ENCODE measurements at places on chromosomes 7 and 10. TPM values are rescaled to one million over a fixed set of nuclear protein-coding genes. Genes with fewer than 3 reads are reported as not detected.

NAT16 gene
- not detected for total RNA-seq

C10orf105 gene
- total RNA-seq = not detected

TMEM168 gene
- 15.6 TPM for total RNA-seq

C7orf57 gene
- 0.64 TPM for total RNA-seq

SLC13A1 gene
- not detected for total RNA-seq

CDK13 gene
- total RNA-seq = 68.1 TPM

PPP1R17 gene
- not detected for total RNA-seq

CREB5 gene
- 28.7 TPM for total RNA-seq

NPSR1 gene
- total RNA-seq = not detected

LIMK1 gene
- 64.8 TPM for total RNA-seq

NKX2-3 gene
- total RNA-seq = not detected

GLRX3 gene
- total RNA-seq = 100.0 TPM

- no peak for DNase-seq
Measured at GRCh38 chr10:78691301-78692030, 377.3 kb upstream of the ZMIZ1 start.

DNA sequence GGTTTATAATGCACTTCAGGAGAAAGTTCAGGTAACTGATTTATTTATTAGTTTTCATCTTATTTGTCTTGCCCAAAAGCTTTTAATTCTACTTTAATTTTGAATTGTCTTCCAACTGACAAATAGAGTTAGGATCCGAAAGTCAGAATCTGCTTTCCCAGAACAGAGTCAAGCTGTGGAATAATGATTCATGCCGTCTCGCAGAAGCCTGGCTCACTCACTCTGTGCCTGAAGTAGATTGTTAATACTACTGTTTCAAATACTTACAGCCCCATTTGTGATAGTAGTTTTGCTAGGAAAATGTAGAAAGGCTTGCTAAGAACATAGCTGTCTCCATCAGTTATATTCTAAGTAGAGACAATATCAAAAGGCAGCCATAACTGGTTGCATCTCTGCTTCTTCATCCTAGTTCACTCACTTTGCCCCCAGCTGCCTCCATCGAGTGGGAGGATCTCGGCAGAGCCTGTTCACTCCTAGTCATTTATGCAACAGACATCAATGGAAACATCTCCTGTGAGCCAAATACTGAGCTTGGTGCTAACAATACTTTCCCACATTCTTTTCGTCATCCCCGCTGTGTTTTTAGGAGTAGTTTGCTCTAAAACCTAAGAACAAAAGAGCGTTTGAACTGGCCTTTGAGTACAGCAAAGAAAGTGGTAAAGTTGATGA is 28.0 kb downstream of the ABRAXAS2 start:
- no peak for DNase-seq

- peak; percentile 14 for DNase-seq
Measured at GRCh38 chr7:132783824-132784223, 207.6 kb upstream of the PLXNA4 start.

GRCh38 chr7:42193471-42194129 is 43.4 kb downstream of the GLI3 start:
- no peak for DNase-seq

GRCh38 chr7:139034855-139035585 is 822 bp downstream of the ZC3HAV1L start:
- DNase-seq = no peak

- DNase-seq = no peak
Measured at GRCh38 chr7:24889611-24890010, 90.4 kb downstream of the OSBPL3 start.

GRCh38 chr7:24733414-24734060 is 23.7 kb downstream of the GSDME start:
- no peak for DNase-seq

DNA sequence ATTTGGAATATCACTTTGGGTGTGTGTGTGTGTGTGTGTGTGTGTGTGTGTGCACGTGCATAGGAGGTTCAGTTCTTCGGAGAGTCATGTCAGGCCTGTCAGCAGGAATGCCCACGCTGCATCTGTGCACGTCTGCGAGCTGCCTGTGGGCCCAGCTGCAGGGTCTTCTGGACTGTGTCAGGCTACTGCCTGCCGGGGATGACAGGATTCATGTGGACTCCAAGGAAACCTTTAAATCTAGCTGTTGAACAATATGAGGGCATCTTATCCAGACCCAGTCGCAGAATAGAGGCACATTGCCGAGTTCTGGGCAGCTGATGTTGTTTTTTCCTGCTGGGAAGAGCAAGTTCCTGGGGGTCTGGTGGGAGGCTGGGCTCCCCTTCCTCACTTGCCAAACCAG is 19.0 kb downstream of the AQP1 start:
- no peak for DNase-seq

GRCh38 chr10:13526948-13527863 is 1.6 kb downstream of the BEND7 start:
- peak; percentile 63 for DNase-seq

- DNase-seq = no peak
Measured at GRCh38 chr7:2019461-2019710, 213.4 kb downstream of the MAD1L1 start.

- DNase-seq = no peak
Measured at GRCh38 chr7:39691821-39692220, 68.4 kb downstream of the RALA start.

- DNase-seq = no peak
Measured at GRCh38 chr7:112509402-112509801, 28.6 kb downstream of the LSMEM1 start.

- DNase-seq = no peak
Measured at GRCh38 chr7:141190495-141190894, 116.6 kb downstream of the TMEM178B start.

DNA sequence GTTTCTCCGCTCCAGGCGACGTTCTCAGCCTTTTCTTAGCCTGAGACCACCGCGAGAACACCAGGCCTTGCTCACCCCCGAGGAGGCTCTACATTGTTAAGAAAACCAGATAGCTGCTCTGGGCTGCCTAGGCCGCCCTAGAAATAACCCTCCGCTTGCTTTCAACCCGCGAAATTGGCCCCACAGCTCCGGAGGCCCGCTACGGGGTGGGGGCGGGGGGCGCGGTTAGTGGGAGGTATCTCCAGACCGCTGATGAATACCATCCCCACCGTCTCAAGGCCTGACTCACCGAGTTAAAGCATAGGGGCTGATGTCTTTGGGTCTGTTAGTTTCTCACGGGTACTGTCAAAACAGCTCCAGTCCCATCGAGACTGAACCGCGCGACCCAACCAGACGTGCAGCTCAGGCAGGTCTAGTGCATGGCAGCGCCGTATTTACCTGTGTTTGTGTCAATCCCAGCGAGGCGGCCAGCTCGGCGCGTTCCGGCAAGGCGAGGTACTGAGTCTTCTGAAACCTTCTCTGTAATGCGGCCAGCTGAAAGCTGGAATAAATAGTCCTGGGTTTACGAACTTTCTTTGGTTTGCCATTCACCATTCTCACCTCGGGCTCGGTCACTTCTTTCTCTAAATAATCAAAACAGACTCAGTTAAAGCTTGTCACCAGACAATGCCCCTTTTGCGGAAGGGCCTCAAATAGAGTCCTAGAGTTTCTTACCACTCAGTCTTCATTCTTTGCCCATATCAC is 2.7 kb downstream of the DLX5 start:
- DNase-seq = no peak

- DNase-seq = no peak
Measured at GRCh38 chr7:112537822-112538387, 57.1 kb downstream of the LSMEM1 start.

DNA sequence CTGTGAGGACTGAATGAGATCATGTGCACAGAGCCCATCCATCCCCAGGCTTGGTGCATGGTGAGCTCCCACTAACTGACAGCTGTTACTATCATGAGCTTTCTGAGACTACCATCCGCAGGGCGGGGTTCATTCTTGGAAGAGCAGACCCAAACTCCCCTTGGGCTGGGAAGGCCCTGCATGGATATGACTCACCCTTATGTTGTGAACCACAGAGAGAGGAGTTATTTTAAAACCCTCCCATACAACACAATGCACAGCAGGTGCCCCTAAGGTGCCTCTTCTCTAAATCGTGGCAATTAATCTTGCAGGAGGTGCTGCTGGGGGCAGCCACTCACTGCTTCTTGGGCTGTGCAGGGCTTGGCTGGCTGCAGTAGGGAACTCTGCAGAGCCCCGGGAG is 219.1 kb downstream of the GFRA1 start:
- DNase-seq = no peak

GRCh38 chr7:125033506-125033905 is 103.9 kb upstream of the POT1 start:
- DNase-seq = no peak

GRCh38 chr7:107387573-107388219 is 82.2 kb upstream of the GPR22 start:
- DNase-seq = no peak

GRCh38 chr10:116241642-116242410 is 31.2 kb downstream of the GFRA1 start:
- DNase-seq = no peak

GRCh38 chr7:69095649-69096048 is 502.6 kb upstream of the AUTS2 start:
- DNase-seq = no peak

DNA sequence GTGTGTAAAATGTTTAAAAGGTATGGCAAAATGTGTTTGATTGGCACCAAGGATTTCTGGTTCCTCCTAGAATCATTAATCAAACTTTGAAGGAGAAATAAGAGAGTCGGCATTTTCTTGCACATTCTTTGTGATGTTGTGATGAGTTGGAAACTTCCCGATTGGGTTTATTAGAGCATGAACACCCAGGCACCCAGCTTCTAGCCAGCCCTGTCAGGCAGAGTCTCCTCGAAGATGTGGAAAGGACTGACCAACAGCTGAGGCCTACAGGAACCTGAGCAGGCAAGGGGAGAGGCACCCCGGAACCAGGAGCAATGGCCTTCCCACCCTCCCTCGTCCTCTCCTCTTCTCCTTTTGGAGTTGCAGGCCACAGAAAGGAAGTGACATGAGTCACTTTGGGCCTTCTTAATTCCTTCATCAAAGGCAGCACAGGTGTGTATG is 68.7 kb downstream of the EGFR start:
- DNase-seq = no peak

DNA sequence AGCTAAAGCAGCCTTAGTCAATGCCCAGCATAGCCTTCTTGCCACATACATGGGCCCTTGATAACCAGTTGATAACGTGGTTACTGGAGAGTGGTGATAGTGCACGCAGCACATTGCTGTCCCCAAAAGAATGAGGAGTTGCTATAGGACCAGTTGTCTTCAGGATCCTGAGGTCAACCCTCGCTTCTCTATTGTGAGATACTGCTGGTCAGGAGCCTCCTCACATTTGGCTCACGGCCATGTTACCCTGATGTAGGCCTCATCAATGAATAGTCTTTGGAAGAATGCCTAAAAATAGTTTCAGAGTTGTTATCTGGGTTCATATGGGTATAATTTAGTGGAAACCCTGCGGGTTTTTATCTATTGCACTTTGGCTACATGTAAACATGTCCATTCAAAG is 230.7 kb downstream of the VTI1A start:
- DNase-seq = no peak

- DNase-seq = no peak
Measured at GRCh38 chr7:71775648-71776047, 636.5 kb downstream of the CALN1 start.

DNA sequence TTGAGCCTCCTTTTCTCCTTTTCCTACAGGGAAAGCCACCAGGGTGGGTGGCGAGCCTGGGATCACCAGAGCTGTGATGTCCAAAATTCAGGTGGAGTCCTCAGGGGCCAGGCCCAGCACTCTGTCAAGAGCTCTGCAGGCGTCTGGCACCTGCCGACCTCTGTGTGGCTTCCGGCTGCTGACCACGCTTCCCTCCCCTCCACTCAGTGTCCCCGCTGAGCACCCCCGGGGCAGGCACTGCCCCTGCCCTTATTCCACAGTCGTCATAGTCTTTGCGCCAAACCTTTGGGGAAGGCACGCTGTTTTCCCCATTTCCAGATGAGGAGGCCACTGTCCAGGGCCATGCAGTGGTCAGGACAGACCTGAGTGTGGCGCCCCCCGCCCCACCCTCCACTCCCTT is 7.5 kb downstream of the MTG1 start:
- DNase-seq = no peak

DNA sequence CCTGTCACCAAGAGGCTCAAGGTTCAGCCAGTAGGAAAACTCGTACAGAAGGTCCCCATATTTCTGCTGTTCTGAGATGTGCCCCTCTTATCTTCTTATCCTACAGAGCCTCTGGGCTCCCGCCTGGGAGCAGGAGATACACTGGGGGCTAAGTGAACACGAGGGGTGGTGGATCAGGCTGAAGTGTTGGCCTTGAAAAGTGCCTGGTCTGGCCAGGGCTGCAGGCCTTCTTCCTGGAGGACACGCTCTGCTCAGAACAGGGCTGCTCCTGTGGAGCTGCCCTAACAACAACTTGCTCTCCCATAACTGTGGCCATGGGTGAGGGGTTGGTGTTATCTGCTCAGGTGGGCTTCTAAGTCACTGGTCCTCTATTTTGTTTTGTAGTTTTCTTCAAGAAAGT is 33.7 kb downstream of the C10orf120 start:
- DNase-seq = no peak

- DNase-seq = no peak
Measured at GRCh38 chr7:115019882-115020605, 98.2 kb downstream of the MDFIC start.

DNA sequence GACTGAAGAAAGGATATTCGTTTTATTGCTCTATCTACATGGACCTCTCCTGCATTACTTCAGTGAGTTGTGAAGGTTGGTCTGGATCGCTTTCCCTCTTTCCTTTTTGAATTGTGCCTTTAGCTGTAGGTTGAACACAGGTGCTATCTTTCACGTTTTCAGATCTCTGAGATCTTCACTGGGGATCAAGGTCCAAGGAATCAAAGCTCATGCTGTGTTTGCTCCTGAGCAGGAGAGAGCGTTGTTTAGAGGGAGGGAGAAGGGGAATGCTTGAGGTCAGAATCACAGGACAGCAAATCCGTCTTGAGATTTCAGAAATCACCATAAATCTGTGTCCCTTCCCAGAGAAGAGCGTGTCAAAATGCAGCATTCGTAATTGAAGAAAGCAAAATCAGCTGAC is 105.0 kb downstream of the INSYN2A start:
- DNase-seq = no peak

GRCh38 chr10:133439517-133440461 is 14.0 kb upstream of the SCART1 start:
- DNase-seq = no peak

GRCh38 chr7:69203871-69204270 is 394.4 kb upstream of the AUTS2 start:
- no peak for DNase-seq

- DNase-seq = peak; percentile 25
Measured at GRCh38 chr7:18590744-18591340, 95.3 kb downstream of the HDAC9 start.

DNA sequence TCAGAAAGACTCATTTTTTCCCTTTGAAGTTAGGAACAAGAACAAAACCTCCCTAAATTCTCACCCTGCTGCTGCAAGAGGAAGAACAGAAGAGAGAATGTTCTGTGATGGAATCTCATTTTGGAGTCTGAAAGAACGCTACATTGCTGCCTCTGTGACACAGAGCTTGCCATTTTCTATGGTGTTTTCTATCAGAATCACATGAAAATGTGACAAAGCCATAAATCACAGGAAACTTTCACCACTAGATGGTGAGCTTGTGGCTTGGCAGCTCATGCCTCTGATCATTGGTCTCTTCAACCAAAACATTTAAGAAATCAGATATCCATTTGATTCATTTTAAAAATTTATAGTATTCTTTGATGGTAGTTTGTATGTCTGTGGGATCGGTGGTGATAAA is 82.9 kb downstream of the CADPS2 start:
- peak; percentile 51 for DNase-seq

Data from glomerular endothelial cell (primary cell).